ENCODE measurements at places on chromosomes 4 and X.

- no peaks in the 10 kb centered on the region for H3K4me1 ChIP-seq
- no peak for DNase-seq
- H3K27me3 ChIP-seq, result peaks cover 3% of the 10 kb centered on the region
- no peaks in the 10 kb centered on the region for H3K36me3 ChIP-seq
Measured at GRCh38 chr4:174089711-174090110, 193.8 kb downstream of the FBXO8 start.

DNA sequence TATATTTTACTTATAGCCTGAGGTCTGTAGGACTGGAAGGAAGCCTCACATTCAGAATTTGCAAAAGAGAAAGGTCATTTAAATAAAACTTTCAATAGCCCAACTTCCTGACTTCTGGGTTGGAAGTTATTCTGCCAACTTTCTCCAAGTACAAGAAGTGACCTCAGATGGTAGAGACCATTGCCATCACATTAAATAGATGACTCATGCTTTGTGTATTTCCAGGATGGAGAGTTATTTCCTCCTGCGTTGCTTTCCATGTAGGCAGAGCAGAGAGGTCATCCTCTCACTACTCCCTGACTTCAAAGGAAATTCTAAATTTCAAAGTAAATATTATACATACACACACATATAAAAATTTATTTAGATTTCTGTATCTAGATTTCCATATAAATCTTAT, 73.0 kb upstream of the NR3C2 start:
- no peaks in the 10 kb centered on the region for H3K27me3 ChIP-seq
- no peak for DNase-seq
- H3K36me3 ChIP-seq, result no peaks in the 10 kb centered on the region
- H3K4me1 ChIP-seq, result no peaks in the 10 kb centered on the region

GRCh38 chr4:153364061-153364460, 19.6 kb downstream of the MND1 start:
- H3K36me3 ChIP-seq, result peaks cover 72% of the 10 kb centered on the region
- H3K27ac ChIP-seq, result no peak overlapping the region
- peaks cover 2% of the 10 kb centered on the region for H3K4me1 ChIP-seq
- H3K27me3 ChIP-seq, result no peaks in the 10 kb centered on the region
- H3K4me3 ChIP-seq, result no peak overlapping the region

- no peaks in the 10 kb centered on the region for H3K27me3 ChIP-seq
- H3K4me3 ChIP-seq, result no peak overlapping the region
- no peak overlapping the region for H3K27ac ChIP-seq
- no peak for DNase-seq
- peaks cover 19% of the 10 kb centered on the region for H3K4me1 ChIP-seq
- H3K36me3 ChIP-seq, result peaks cover 2% of the 10 kb centered on the region
Measured at GRCh38 chrX:44317181-44317580, 26.3 kb downstream of the EFHC2 start.

- H3K36me3 ChIP-seq, result no peaks in the 10 kb centered on the region
- H3K27ac ChIP-seq, result no peak overlapping the region
- DNase-seq, result no peak
- H3K4me3 ChIP-seq, result no peak overlapping the region
Measured at GRCh38 chr4:6742989-6743388, 27.0 kb downstream of the BLOC1S4 start.

GRCh38 chrX:30530606-30531005, 47.0 kb downstream of the TASL start:
- no peaks in the 10 kb centered on the region for H3K36me3 ChIP-seq
- H3K4me3 ChIP-seq, result no peak overlapping the region
- H3K27ac ChIP-seq, result no peak overlapping the region

GRCh38 chr4:32189130-32189529, 1469.0 kb downstream of the PCDH7 start:
- DNase-seq, result no peak
- H3K36me3 ChIP-seq, result no peaks in the 10 kb centered on the region
- H3K4me3 ChIP-seq, result no peak overlapping the region
- no peaks in the 10 kb centered on the region for H3K4me1 ChIP-seq
- no peaks in the 10 kb centered on the region for H3K27me3 ChIP-seq

GRCh38 chr4:91220315-91220714, 1083.5 kb upstream of the GRID2 start:
- H3K27ac ChIP-seq, result no peak overlapping the region
- no peaks in the 10 kb centered on the region for H3K27me3 ChIP-seq
- no peaks in the 10 kb centered on the region for H3K4me1 ChIP-seq
- H3K36me3 ChIP-seq, result no peaks in the 10 kb centered on the region
- DNase-seq, result no peak

DNA sequence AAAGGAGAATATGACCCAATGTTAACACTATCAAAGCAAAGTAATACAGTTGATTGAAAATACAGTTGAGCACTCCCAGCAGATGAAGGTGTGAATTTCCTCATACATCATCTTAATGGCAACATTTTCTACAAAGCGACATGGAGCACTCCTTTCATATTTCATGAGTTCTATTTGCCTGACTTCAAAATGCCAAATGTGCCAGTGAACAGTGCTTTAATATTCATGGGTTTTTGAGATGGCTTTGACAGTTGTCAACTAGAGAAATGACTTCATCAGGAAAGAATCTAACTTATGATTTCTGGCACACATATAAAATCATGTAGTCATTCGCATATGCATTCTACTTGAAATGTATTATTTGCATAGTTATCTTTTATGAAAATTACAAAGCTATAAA, 222.4 kb downstream of the GALNTL6 start:
- no peak for DNase-seq
- H3K4me3 ChIP-seq, result no peak overlapping the region
- H3K4me1 ChIP-seq, result no peaks in the 10 kb centered on the region
- no peaks in the 10 kb centered on the region for H3K36me3 ChIP-seq
- H3K27ac ChIP-seq, result no peak overlapping the region

GRCh38 chr4:138757432-138757831, 258.1 kb upstream of the NOCT start:
- H3K27ac ChIP-seq, result no peak overlapping the region
- H3K4me1 ChIP-seq, result no peaks in the 10 kb centered on the region
- no peak overlapping the region for H3K4me3 ChIP-seq

GRCh38 chr4:10030972-10031667, 9.8 kb upstream of the SLC2A9 start:
- peaks cover 44% of the 10 kb centered on the region for H3K27me3 ChIP-seq
- H3K36me3 ChIP-seq, result no peaks in the 10 kb centered on the region
- H3K4me1 ChIP-seq, result peaks cover 21% of the 10 kb centered on the region

DNA sequence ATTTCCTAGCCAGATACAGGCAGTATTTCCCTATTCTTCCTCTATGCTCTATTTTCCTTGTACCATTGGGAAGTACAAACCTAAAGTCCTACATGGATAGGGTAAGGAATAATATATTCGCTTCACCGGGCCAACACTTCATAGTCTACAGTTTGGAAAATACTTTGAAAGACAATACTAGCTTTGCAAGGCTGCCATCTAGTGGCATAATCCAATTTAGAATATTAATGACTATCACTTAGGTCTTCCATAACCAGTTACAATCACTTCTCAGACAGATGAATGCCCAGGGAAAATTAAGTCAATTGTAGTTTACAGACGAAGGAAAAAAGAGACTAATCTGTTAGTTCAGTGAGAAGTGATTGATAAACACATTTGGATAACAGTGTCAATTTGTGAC, 141.0 kb upstream of the FAM47C start:
- H3K27me3 ChIP-seq, result no peaks in the 10 kb centered on the region
- H3K4me3 ChIP-seq, result no peak overlapping the region
- H3K27ac ChIP-seq, result no peak overlapping the region
- no peaks in the 10 kb centered on the region for H3K36me3 ChIP-seq
- DNase-seq, result no peak

GRCh38 chr4:54872261-54872660, 214.5 kb downstream of the KIT start:
- no peaks in the 10 kb centered on the region for H3K36me3 ChIP-seq
- H3K27me3 ChIP-seq, result no peaks in the 10 kb centered on the region
- no peak overlapping the region for H3K4me3 ChIP-seq
- H3K4me1 ChIP-seq, result no peaks in the 10 kb centered on the region
- no peak for DNase-seq

GRCh38 chr4:118586357-118586790, 98.8 kb upstream of the METTL14 start:
- peaks cover 3% of the 10 kb centered on the region for H3K36me3 ChIP-seq
- DNase-seq, result no peak
- peaks cover 11% of the 10 kb centered on the region for H3K4me1 ChIP-seq
- H3K4me3 ChIP-seq, result no peak overlapping the region

DNA sequence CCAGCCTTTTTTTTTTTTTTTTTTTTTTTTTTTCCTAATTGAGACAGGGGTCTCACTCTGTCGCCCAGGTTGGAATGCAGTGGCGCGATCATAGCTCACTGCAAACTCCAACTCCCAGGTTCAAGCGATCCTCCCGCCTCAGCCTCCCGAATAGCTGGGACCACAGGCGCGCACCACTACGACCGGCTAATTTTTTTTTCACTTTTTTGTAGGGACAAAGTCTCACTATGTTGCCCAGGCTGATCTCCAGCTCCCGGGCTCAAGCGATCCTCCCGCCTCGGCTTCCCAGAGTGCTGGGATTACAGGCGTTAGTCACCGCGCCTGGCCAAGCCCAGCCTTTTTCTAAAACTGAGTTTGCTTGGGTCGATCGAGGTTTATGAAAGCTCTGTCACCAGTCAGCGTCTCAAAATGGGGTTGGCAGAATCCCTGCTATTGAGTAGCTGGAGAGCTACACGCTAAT, 1.3 kb upstream of the OTUD5 start:
- H3K27ac ChIP-seq, result peak overlapping the region; percentile 100
- peaks cover 48% of the 10 kb centered on the region for H3K4me1 ChIP-seq
- no peak for DNase-seq
- peaks cover 3% of the 10 kb centered on the region for H3K27me3 ChIP-seq
- peaks cover 17% of the 10 kb centered on the region for H3K36me3 ChIP-seq

DNA sequence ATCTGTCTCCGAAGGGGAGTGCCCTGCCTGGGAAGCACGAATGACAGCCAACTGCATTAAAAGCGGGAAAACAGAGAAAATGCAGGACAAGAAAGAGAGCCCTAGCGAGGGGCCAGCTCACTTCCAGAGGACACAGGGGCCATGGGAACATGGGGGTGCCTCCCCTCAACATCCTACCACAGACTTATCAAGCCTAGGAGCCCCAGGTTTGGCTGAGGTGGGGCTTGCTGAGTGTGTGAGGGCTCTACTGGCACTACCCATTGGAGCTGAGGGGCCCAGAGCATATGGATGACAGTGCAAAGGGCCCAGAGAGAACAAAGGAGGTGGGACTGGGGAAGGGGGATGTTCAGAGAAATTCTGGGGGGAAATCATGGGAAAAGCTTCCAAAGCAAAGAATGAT, 101.8 kb downstream of the PJA1 start:
- DNase-seq, result no peak
- H3K27ac ChIP-seq, result no peak overlapping the region
- no peaks in the 10 kb centered on the region for H3K27me3 ChIP-seq
- no peaks in the 10 kb centered on the region for H3K36me3 ChIP-seq

GRCh38 chrX:26373829-26374228, 157.9 kb downstream of the MAGEB5 start:
- no peak for DNase-seq
- no peaks in the 10 kb centered on the region for H3K4me1 ChIP-seq
- no peaks in the 10 kb centered on the region for H3K27me3 ChIP-seq
- no peak overlapping the region for H3K4me3 ChIP-seq
- H3K27ac ChIP-seq, result no peak overlapping the region

GRCh38 chrX:82658492-82658891, 849.6 kb upstream of the POU3F4 start:
- H3K27ac ChIP-seq, result no peak overlapping the region
- no peak for DNase-seq
- no peaks in the 10 kb centered on the region for H3K27me3 ChIP-seq
- no peak overlapping the region for H3K4me3 ChIP-seq

DNA sequence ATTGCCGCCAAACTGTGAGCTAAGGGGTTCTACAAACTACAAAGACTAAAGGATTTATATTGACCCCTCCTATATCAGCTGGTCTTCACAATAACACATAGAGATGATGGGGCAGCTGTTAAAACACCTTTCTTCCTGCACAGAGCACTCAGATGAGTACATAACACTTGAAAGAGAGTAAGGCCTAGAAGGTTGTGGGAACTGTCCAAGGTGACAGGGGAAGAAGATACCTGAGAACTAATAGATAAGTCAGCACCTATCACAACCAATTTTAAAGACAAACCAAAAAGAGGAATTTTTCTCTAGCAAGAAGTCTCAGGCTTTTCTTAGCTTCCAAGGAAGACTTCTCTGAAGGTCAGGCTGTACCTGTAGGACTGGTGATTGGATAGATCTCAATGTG, 19.1 kb upstream of the CXCL6 start:
- no peak overlapping the region for H3K4me3 ChIP-seq
- H3K27me3 ChIP-seq, result no peaks in the 10 kb centered on the region
- no peaks in the 10 kb centered on the region for H3K4me1 ChIP-seq
- no peak for DNase-seq
- no peaks in the 10 kb centered on the region for H3K36me3 ChIP-seq

DNA sequence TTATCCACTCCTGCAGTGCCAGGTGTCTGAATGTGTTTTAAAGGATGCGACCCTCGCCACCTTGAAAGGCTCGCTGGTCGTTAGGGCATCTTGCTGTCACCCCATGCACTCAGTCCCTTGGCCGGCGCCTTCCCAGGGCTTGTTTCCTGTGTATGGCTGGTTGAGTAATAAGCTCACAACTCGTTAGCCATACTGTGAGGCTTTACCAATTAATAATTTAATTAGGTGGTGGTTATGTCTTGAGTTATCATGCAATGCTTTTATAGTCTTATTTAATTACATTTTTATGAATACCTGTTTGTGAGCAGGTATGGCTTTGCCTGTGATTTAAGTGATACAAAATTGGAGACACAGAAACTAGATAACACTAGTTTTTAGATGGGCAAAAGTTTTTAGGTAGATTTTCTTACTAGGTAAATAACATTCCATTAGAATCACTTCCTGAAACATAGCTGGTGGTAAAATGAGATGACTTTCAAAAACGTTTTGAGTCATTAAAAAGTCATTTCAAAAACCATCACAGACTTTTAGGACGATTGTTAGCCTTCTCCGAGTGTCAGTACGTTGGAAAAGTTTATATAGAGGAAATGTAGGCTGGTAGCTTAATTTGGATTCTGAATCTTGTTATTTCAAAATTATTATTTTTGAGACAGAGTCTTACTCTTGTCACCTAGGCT, 18.2 kb downstream of the PTTG2 start:
- peak overlapping the region; percentile 84 for H3K27ac ChIP-seq
- H3K4me1 ChIP-seq, result peaks cover 44% of the 10 kb centered on the region
- H3K4me3 ChIP-seq, result peak overlapping the region; percentile 81
- no peaks in the 10 kb centered on the region for H3K36me3 ChIP-seq
- DNase-seq, result peak; percentile 31
- no peaks in the 10 kb centered on the region for H3K27me3 ChIP-seq

- no peak overlapping the region for H3K4me3 ChIP-seq
- H3K4me1 ChIP-seq, result no peaks in the 10 kb centered on the region
- no peak overlapping the region for H3K27ac ChIP-seq
- no peaks in the 10 kb centered on the region for H3K36me3 ChIP-seq
- no peak for DNase-seq
- peaks cover 21% of the 10 kb centered on the region for H3K27me3 ChIP-seq
Measured at GRCh38 chr4:56607926-56608325, 73.2 kb downstream of the HOPX start.
